Bronchial epithelial cell (primary cell): ENCODE measurements at places on chromosomes 2 and 18. TPM values are rescaled to one million over a fixed set of nuclear protein-coding genes. Genes with fewer than 3 reads are reported as not detected.

Gene POTEI
- total RNA-seq: not detected in 2 replicates

Gene DCDC2C
- not detected in 2 replicates for total RNA-seq

Gene ZBTB7C
- total RNA-seq: under 0.01 and 1.2 TPM in 2 replicates

Gene RIT2
- not detected in 2 replicates for total RNA-seq

Gene MAP3K19
- total RNA-seq: not detected in 2 replicates

Gene FNDC4
- total RNA-seq: 7.6 and 8.1 TPM in 2 replicates

Gene CLEC4F
- not detected in 2 replicates for total RNA-seq

Gene KDM3A
- total RNA-seq: 27.4 and 47.5 TPM in 2 replicates

Gene RBKS
- total RNA-seq: 0.79 and 0.90 TPM in 2 replicates

Gene CHRNG
- not detected in 2 replicates for total RNA-seq

Gene NOTO
- not detected in 2 replicates for total RNA-seq

Gene POMC
- total RNA-seq: 0.26 and 0.64 TPM in 2 replicates

Gene CHST9
- total RNA-seq: 0.26 and 0.38 TPM in 2 replicates

Gene GPR155
- total RNA-seq: 1.3 TPM in 2 replicates

Gene HOXD8
- total RNA-seq: not detected in 2 replicates

Gene TNFRSF11A
- total RNA-seq: under 0.01 and 1.2 TPM in 2 replicates

Gene PSD4
- 25.0 and 27.0 TPM in 2 replicates for total RNA-seq

Gene ABCG8
- total RNA-seq: under 0.01 TPM in 1 of 2 replicates, not detected in the other

Gene ZNF396
- total RNA-seq: 0.79 and 2.6 TPM in 2 replicates

Gene PELI1
- total RNA-seq: 22.9 and 38.1 TPM in 2 replicates

Gene B4GALT6
- total RNA-seq: 1.8 and 2.4 TPM in 2 replicates

Gene VAMP8
- 41.3 and 67.6 TPM in 2 replicates for total RNA-seq

Gene VWC2L
- total RNA-seq: under 0.01 TPM in 1 of 2 replicates, not detected in the other

Gene ERBB4
- under 0.01 TPM in 2 replicates for total RNA-seq

Gene SERPINB3
- 22.4 and 165 TPM in 2 replicates for total RNA-seq

Gene CD226
- 0.53 and 0.64 TPM in 2 replicates for total RNA-seq

Gene DUSP19
- total RNA-seq: under 0.01 and 0.38 TPM in 2 replicates
